GM13976 (cell line): ENCODE measurements at places on chromosomes 6 and 20.

DNA sequence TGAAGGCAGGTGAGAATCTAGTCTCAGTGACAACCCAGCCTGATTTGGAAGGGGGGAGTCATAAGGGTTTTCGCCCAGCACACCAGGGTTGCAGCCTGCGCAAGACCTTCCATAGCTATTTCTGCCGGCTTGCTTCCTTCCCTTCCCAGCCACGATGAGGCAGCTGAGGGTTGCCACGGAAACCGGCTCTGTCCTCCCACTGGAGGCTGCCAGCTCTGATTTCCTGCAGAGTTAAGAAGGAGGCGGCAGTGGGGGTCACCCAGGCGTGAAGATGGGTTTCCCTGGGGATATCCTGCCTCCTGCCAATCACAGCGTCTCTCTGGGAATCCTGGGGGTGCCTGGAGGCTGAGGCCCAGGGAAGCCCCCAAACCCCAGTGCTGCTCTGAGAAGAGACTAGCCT lies 23.1 kb upstream of the KCNB1 start:
- no peak for DNase-seq

- DNase-seq = no peak
Observed at GRCh38 chr6:135922174-135922573, 70.7 kb downstream of the PDE7B start.

DNA sequence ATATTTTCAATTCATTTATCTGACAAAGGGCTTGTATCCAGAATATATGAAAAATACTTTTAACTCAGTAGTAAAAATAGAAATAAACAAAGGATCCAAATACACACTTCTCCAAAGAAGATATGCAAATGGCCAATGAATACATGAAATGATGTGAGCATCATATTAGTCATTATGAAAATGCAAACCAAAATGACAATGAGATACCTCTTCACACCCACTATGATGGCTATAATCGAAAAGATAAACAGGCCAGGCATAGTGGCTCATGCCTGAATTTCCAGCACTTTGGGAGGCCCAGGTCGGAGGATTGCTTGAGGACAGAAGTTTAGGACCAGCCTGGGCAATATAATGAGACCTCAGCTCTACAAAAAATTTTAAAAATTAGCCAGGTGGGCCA lies 33.8 kb upstream of the SMAP1 start:
- DNase-seq = no peak

GRCh38 chr6:156910938-156911337 lies 133.8 kb downstream of the ARID1B start:
- DNase-seq = no peak
